ENCODE measurements at places on chromosomes 7 and 10.
A peak's percentile ranks its signal among the peaks of the same experiment; 100 is the strongest.

GRCh38 chr10:69567920-69568319, 5.3 kb downstream of the NEUROG3 start:
- peak; percentile 52 for DNase-seq

GRCh38 chr10:6062101-6062771, at the start of gene IL2RA:
Gene IL2RA (minus strand): TSS chr10:6062367. CDS start chr10:6062151, 216 bp downstream.
- peak; percentile 85 for DNase-seq

GRCh38 chr10:119409906-119410305, 132.6 kb downstream of the RGS10 start:
- DNase-seq: no peak

DNA sequence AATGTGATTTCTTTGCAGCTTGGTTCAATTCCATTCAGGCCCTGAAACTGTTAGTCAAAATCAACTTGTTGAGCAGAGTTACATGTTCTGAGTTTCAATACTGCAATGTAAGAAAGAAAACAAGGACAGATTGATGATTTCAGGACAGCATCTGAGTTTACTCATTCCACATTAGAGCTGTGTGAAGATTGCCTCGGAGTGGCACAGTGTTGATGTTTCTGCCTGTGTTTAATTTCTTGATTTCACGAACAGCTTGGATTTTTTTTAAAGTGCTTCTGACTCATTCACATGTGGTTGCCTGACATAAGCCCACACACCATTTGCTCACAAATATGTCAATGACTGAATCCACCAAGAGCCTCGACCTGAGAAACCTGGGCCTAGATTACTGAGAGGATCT, 101.2 kb upstream of the PARD3 start:
- DNase-seq: no peak

Data from stimulated activated CD4-positive, alpha-beta T cell treated with anti-CD3 and anti-CD28 coated beads, Interleukin-15, amount 100 ng/mL, for 24 hours (primary cell).